NAMALWA (cell line): ENCODE measurements at places on chromosomes 7 and 10.

GRCh38 chr10:128277267-128277840, 151.1 kb upstream of the MKI67 start:
- DNase-seq = no peak

- peak; percentile 20 for DNase-seq
These were observed 39.9 kb upstream of the GOT1 start for GRCh38 chr10:99470327-99470726.

GRCh38 chr10:99346247-99346646, 17.1 kb downstream of the CNNM1 start:
- no peak for DNase-seq

- DNase-seq = no peak
These were observed 152.4 kb downstream of the DGKI start for GRCh38 chr7:137694405-137694804.
